ENCODE measurements at places on chromosomes 13 and 19. TPM values are rescaled to one million over a fixed set of nuclear protein-coding genes. Genes with fewer than 3 reads are reported as not detected.

DNA sequence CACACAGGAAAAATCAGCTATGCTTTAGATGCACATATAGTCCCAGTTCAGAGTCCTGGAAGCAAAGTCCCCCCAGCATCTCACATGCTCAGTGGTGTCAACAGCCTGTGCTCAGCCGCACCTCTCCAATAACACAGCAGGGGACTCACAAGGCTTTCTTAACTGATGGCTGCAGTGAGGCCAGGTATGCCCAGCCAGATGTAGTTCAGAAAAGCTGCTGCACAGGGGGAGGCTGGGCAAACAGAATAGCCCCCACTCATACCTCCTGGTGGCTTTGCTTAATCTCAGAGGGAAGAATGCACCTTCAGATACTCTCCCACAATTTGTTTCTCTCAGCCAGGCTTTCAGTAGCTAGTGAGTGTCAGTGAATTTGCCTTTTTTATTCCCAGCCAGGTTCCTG, 33.4 kb downstream of the FAM124A start:
- no peak for DNase-seq

GRCh38 chr13:87536499-87536898, 134.7 kb upstream of the SLITRK5 start:
- no peak for DNase-seq

- DNase-seq = no peak
Observed at GRCh38 chr19:51458051-51458645, at the start of gene SIGLEC8. TSS of gene SIGLEC8 (minus strand) at chr19:51458454. CDS start at chr19:51458387, 67 bp downstream.

DNA sequence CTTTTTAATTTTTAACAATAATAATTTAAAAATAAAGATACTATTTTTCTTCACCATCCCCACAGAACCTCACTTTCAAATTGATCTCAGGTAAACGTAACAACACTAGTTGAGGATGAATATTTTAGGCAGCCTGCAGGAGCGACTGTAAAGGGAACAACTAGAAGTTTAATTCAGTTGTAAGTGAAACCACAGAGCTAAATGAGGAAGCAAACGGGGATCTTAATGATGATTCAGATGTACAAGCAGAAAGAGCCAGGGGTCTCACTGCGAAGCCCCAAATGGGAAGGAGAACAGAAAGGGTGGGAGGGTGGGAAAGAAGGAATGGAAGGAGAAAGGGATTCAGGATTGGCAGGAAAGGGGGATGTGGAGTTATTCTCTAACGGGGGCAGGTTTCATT, 54.6 kb upstream of the RAP2A start:
- no peak for DNase-seq

KRTDAP gene
- total RNA-seq = not detected

- DNase-seq = no peak
Observed at GRCh38 chr19:41708481-41708880, at the start of gene CEACAM5. TSS of gene CEACAM5 (plus strand) at chr19:41708626. CDS start at chr19:41708732, 106 bp downstream.

DNA sequence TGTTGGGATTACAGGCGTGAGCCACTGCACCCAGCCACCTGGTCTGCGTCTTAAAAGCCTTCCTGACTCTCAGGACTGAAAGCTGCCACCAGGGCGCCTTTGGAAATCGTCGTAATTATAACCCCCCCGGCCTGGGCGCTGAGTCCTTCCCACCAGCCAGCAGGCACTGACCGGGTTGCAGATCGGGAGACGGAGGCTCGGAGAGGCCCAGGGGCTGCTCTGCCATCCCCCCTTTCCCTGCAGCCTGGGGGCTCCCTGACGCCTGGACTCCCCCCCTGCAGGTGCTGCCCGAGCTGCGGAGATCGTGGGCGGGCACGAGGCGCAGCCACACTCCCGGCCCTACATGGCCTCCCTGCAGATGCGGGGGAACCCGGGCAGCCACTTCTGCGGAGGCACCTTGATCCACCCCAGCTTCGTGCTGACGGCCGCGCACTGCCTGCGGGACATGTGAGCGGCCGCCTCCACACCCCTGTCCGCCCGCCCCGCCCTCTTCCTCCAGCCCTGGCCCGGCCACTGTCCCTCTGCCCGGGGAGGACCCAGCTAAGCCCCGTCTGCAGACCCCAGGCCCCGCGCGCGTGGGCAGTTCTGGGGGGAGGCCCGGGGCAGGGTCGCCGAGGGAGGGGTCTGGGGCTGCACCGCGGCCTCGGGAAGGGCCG, 2.5 kb downstream of the PRTN3 start:
- no peak for DNase-seq

GRCh38 chr13:40409278-40409677, 257.2 kb downstream of the FOXO1 start:
- no peak for DNase-seq
